ENCODE measurements at places on chromosomes 6 and 20.

DNA sequence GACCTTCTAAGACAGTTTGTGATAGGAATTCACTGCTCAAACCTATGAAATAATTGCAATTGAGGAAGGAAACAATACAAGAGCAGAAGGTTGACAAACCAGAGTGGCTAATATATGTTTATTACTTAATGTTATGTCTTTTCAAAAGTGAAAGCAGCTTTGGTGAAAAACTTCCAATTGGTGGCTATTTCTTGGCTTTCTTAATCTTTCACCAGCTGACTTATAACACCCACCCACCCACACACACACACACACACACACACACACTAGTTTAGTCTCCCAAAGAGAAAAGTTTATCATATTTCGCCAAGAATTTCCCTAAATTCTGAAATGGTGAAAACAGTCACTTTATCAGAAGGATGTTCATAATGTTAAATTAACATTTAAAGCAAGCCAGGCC is 583.5 kb downstream of the EYS start:
- DNase-seq: peak; percentile 17

- DNase-seq: no peak
Observed at GRCh38 chr6:70797625-70798024, 129.9 kb downstream of the SMAP1 start.

DNA sequence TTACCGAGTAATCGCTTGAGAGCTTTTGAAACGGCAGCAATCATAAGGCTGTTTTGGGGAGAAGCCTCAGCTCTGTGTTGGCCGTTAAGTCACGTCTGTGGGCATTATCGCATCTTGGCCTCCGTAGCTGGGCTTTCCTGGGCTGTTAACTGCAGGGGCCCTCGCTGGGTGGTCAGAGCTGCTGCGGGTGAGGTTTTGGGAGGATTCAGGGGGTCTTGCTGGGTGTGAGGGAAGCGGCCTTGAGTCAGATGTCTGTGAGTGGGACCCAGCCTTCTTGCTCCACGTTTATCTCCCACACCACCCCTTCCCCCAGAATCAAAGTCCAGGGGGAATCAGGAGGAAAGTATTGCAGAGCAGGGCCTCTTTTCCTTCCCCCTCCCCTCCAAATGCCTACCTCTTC is 3.2 kb upstream of the APCDD1L start:
- no peak for DNase-seq

DNA sequence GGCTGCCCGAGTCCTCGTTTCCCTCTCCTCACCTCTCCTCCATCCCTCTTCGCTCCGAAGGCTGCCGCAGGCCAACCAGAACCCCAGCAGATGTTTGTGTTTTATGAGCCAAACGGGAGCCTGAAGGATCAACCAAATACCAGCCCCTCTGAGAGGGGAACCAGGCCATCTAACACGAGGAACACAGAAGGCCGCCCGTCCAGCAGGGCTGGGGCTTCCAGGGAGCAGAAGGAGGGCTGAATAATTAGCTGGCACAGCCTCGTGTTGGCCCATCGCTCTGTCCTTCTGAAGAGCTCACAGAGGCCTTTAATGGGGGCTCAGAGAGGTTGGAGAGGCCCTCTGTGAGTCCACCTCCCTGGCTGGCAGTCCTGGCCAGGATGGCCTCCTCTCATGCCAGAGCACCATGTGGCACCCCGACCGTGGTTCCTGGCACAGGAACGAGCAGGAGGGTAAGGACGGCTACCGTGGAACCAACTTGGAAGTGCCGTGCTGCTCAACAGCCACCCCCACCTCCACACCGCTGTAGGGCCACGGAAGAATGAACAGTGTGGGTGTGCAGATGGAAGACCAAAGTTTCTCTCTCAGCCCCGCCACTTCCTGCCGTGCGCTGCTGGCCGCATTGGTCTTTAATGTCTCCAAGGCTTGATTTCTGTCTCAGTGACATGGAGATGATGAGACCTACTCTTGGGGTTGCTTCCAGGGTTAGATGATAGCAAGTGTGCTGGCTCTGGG is 155.2 kb downstream of the SCML4 start:
- no peak for DNase-seq

GRCh38 chr6:137915790-137916189 is 48.7 kb downstream of the TNFAIP3 start:
- DNase-seq: no peak

- no peak for DNase-seq
Observed at GRCh38 chr6:43680308-43681200, 7.0 kb downstream of the MRPS18A start.

GRCh38 chr20:53934421-53935343 is 135.7 kb downstream of the BCAS1 start:
- DNase-seq: peak; percentile 84

DNA sequence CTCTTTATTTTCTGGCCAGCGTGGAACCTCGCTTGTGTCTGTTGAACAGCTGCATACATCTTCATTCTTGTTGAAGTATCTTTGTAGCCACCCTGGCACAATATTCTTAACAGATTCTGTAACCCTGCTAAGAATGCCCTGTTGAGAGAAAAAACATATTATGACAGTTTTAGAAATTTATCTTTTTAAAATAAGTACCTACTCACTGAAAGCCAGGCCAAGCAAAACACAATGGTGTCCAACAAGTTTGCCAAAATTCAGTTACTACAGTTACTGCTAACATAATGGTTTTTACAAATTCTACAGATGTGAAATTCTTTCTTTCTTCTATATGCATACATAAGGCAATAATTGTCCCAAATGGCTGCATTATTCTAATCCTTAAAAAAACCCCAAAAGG is 18.2 kb downstream of the NUP153 start:
- no peak for DNase-seq

DNA sequence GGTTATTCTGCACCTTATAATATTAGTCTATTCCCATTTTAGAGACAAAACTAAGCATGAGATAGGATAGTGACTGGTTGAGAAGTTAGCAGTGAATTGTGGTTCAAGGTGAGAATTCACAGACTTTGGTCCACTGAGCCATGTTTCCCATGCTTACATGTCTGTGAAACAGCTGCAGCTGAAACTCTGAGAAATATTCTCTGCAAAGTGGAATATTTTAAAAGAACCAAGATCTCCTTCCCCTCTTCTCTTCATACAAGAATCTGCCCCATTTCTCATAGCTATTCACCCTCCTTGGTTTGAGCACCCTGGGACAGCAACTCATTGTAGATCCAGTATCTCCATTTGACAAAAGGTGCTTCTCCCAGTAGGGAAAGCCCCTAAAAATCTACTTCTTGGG is 70.2 kb upstream of the TMEM170B start:
- no peak for DNase-seq

DNA sequence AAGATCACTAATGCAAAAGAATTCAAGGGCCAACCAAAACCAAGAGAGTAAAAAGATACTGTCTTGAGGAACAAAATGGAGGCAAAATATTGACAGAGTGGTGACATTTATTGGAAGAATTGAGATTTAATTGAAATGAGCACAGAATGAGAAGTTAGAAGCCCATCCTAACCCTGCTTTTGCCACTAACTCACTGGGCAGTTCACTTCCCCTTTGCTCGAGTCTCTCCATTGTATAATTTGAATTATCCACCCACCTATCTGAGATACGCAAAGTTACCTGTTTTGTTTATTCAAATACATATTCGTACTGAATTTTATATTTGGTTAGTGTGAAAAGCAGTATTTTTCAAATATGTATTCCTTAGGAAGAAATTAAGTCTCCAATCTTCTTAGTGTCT is 204.5 kb upstream of the PRDM1 start:
- no peak for DNase-seq

- DNase-seq: no peak
Observed at GRCh38 chr6:125816828-125817280, 26.1 kb downstream of the NCOA7 start.

GRCh38 chr6:156633291-156633690 is 143.9 kb upstream of the ARID1B start:
- DNase-seq: no peak

GRCh38 chr20:6732001-6732447 is 35.5 kb upstream of the BMP2 start:
- no peak for DNase-seq

- no peak for DNase-seq
Observed at GRCh38 chr6:125498606-125499005, 196.8 kb upstream of the HDDC2 start.

Data from IMR-90 (cell line).